Esophagus squamous epithelium (tissue), 5 donors: ENCODE measurements at places on chromosomes 13 and 19. TPM values are rescaled to one million over a fixed set of nuclear protein-coding genes. Genes with fewer than 3 reads are reported as not detected.

Gene ZNF837
- 6.7 TPM for total RNA-seq

DNA sequence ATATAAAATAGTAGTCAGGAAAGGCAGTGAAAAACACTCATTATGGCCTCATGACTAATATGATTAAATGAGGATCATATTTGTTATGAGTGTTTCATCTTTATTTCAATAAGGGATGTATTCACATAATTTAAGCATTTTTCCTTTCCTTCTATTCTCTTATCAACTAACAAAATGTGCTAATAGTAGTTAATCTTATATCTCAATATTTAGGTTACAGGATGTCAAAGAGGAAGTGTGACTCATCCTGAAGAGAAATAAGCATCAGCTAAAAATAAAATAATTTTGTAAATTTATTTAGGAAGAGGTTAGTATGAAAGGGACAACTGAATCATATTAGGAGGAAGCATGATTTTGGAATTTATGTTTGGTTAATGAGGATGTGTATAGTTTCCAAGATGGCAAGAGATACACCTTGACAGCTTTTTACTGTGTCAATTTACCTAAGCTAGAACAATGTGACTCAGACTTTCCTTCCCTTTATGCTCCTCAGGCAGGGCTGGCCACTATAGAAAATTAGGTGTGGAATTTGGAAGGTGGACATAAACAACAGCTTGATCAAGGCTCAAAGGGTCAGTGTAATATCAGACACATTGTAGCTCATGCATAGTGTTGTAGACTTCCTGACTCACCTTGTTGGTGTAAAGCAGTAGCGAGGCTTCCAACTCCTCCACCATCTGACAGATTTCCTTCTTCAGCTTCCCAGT lies 172.7 kb downstream of the SLITRK1 start:
- no peak overlapping the region for H3K27ac ChIP-seq
- no peak for DNase-seq
- H3K4me1 ChIP-seq: no peaks in the 10 kb centered on the region
- H3K4me3 ChIP-seq: no peak overlapping the region
- no peaks in the 10 kb centered on the region for H3K36me3 ChIP-seq

DNA sequence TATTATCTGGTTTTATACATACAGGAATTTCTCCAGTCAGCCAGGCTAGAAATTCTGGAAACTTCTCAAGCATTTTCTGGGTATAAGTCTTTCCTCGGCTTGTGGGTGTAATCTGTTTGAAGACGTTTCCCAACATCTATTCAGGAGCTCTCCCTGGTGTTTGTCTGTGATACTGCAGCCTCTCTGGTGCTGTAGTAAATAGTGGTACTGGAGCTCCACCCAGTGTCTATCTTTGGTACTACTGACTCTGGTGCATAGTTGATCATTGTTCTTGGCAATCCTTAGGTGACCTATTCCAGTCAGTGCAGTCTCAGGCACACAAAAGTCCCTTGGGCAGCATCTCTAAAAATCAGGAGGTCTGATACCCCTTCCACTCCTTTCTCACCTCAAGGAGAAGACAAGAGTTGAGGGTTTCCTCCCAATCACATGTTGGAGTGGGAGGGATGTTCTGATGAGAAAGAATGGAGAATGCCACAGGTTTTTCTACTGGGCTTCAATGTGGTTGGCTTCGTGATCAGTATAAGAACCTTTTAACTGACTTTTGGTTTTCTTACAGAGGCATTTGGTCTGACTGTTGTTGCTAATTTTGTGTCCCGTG lies 115.5 kb downstream of the CYSLTR2 start:
- no peaks in the 10 kb centered on the region for H3K27me3 ChIP-seq
- no peaks in the 10 kb centered on the region for H3K4me1 ChIP-seq
- no peaks in the 10 kb centered on the region for H3K36me3 ChIP-seq

Gene EEF1AKMT1
- 2.2 TPM for total RNA-seq

GRCh38 chr13:41407380-41407779 lies 50.0 kb upstream of the RGCC start:
- H3K36me3 ChIP-seq: no peaks in the 10 kb centered on the region
- H3K4me3 ChIP-seq: no peak overlapping the region
- H3K27me3 ChIP-seq: no peaks in the 10 kb centered on the region

DNA sequence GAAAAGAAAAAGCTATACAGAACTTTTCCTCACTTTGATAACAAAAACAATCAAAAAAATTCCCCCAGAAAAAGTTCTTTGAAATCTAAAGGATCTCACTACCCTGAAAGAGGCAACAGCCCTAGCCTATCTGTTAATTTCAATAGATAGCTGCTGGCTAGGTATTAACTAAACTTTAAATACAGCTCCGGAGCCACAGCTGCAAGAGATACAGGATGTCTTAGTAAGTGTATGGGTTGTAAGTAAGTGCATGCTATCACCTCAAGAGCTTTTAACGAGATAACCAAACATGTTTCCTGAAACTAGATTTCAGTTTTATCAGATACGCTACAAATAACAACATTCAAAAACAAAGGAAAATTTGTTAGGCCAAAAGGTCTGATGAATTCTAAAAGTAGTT lies 148.4 kb downstream of the KLF12 start:
- H3K36me3 ChIP-seq: no peaks in the 10 kb centered on the region
- no peak for DNase-seq
- H3K4me1 ChIP-seq: no peaks in the 10 kb centered on the region

Gene CTU1
- 10.8 TPM for total RNA-seq

- H3K36me3 ChIP-seq: peaks cover 15% of the 10 kb centered on the region
- H3K27me3 ChIP-seq: no peaks in the 10 kb centered on the region
- no peak overlapping the region for H3K4me3 ChIP-seq
- no peak for DNase-seq
Measured at GRCh38 chr13:110179116-110179856, 127.7 kb downstream of the COL4A1 start.

- no peaks in the 10 kb centered on the region for H3K27me3 ChIP-seq
- H3K27ac ChIP-seq: no peak overlapping the region
- H3K36me3 ChIP-seq: no peaks in the 10 kb centered on the region
- no peak overlapping the region for H3K4me3 ChIP-seq
- H3K4me1 ChIP-seq: no peaks in the 10 kb centered on the region
Measured at GRCh38 chr13:36685927-36686326, 12.1 kb downstream of the SERTM1 start.

Gene C19orf73
- 7.4 TPM for total RNA-seq

DNA sequence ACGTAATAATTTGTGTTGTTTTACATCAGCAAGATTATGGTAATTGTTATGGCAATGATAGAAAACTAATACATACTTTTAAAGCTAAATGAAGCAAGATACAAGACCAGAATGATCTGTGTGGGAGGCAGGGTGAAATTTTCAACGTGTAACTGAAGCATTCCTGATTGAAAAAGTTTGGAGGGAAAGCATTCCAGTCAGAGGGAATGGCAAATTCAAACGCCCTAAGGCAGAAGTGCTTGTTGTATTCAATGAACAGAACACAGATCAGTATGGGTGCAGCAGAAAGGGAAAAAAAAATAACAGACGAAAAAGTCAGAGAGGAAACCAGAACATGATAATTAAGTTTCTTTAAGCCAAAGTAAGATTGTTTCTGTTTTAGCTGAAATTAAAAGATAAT lies 928.5 kb upstream of the SLITRK1 start:
- H3K4me3 ChIP-seq: no peak overlapping the region
- no peak for DNase-seq
- no peaks in the 10 kb centered on the region for H3K4me1 ChIP-seq

Gene FGF9
- not detected for total RNA-seq

GRCh38 chr13:112822851-112823250 lies 133.0 kb downstream of the ATP11A start:
- DNase-seq: no peak
- H3K27ac ChIP-seq: no peak overlapping the region
- no peaks in the 10 kb centered on the region for H3K4me1 ChIP-seq
- H3K4me3 ChIP-seq: no peak overlapping the region
- H3K27me3 ChIP-seq: no peaks in the 10 kb centered on the region
- peaks cover 93% of the 10 kb centered on the region for H3K36me3 ChIP-seq

Gene CCNA1
- 0.38 TPM for total RNA-seq

Gene PRR36
- total RNA-seq: 0.35 TPM

GRCh38 chr13:25432691-25433090 lies 60.9 kb downstream of the ATP8A2 start:
- no peak for DNase-seq
- no peak overlapping the region for H3K4me3 ChIP-seq
- no peaks in the 10 kb centered on the region for H3K27me3 ChIP-seq
- H3K27ac ChIP-seq: no peak overlapping the region
- H3K36me3 ChIP-seq: no peaks in the 10 kb centered on the region

DNA sequence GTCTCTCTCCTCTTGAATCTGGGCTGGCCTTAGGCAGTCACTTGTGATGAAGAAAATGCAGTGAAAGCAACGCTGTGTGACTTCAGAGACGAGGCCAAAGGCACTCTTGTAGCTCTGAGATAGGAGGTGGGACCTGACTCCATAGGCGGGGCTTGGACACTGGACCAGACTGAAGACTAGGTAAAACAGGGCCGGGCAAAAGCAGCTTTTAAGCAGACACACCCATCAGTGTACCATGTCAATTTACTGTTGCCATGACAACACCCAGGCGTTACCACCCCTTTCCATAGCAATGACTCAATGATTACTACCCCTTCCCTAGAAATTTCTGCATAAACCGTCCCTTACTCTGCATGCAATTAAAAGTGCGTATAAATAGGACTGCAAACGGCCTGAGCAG lies 6.6 kb upstream of the EID2 start:
- no peak overlapping the region for H3K4me3 ChIP-seq
- peaks cover 4% of the 10 kb centered on the region for H3K27me3 ChIP-seq
- DNase-seq: no peak
- no peak overlapping the region for H3K27ac ChIP-seq

DNA sequence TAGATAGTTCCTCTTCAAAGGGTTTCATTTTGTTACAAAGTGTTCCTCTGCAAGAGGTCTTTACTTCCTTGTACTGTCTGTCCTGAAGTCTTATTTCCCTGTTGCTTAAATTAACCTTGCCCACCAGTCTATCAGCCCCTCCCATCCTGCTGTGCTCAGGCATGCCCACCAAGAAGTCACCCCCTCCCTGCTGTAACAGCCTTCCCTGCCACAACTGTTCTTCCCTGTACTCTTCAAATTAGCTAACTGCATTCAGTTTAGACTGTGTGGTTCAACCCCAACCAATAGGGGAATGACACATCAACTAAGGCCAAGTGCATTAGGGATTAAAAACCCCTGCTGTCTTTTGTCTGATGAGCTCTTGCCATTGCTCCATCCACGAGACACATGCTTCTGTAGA lies 34.4 kb upstream of the ZNF562 start:
- H3K27me3 ChIP-seq: no peaks in the 10 kb centered on the region
- H3K4me3 ChIP-seq: no peak overlapping the region
- no peak for DNase-seq
- H3K36me3 ChIP-seq: no peaks in the 10 kb centered on the region
- no peak overlapping the region for H3K27ac ChIP-seq

- DNase-seq: no peak
- no peak overlapping the region for H3K4me3 ChIP-seq
- no peaks in the 10 kb centered on the region for H3K4me1 ChIP-seq
- no peak overlapping the region for H3K27ac ChIP-seq
- no peaks in the 10 kb centered on the region for H3K27me3 ChIP-seq
Measured at GRCh38 chr13:78228940-78229339, 310.3 kb upstream of the EDNRB start.

DNA sequence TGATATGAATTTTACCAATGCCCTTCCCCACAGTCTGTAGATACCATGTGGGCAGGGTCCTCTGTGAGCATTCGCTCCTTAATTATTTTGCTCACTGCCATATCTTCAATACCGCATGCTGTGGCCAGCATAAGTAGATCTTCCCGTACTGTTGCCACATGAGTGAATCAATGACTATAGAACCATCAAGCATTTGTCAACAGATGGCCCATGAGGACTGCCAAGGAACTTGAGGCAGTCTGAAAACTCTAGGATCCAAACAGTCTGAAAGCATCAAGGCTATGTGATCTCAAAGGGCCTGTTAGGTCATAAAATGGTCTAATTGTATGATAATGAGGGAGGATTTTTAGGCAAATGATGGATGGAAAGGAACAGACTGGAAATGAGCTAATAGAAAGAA lies 27.4 kb upstream of the GPR12 start:
- H3K36me3 ChIP-seq: no peaks in the 10 kb centered on the region
- H3K4me1 ChIP-seq: no peaks in the 10 kb centered on the region
- DNase-seq: no peak
- H3K4me3 ChIP-seq: no peak overlapping the region

GRCh38 chr13:99045396-99045795 lies 67.5 kb upstream of the DOCK9 start:
- H3K4me3 ChIP-seq: no peak overlapping the region
- no peak for DNase-seq
- H3K27ac ChIP-seq: peak overlapping the region; percentile 11

- DNase-seq: no peak
- no peak overlapping the region for H3K27ac ChIP-seq
- H3K4me3 ChIP-seq: no peak overlapping the region
- no peaks in the 10 kb centered on the region for H3K27me3 ChIP-seq
- H3K36me3 ChIP-seq: no peaks in the 10 kb centered on the region
Measured at GRCh38 chr13:101690871-101691270, 238.4 kb downstream of the ITGBL1 start.

- no peaks in the 10 kb centered on the region for H3K36me3 ChIP-seq
- peak overlapping the region; percentile 96 for H3K27ac ChIP-seq
- peak overlapping the region; percentile 70 for H3K4me3 ChIP-seq
- DNase-seq: no peak
Measured at GRCh38 chr13:24511019-24511815, 1.4 kb downstream of the PARP4 start.

Gene C5AR1
- 1.9 TPM for total RNA-seq

DNA sequence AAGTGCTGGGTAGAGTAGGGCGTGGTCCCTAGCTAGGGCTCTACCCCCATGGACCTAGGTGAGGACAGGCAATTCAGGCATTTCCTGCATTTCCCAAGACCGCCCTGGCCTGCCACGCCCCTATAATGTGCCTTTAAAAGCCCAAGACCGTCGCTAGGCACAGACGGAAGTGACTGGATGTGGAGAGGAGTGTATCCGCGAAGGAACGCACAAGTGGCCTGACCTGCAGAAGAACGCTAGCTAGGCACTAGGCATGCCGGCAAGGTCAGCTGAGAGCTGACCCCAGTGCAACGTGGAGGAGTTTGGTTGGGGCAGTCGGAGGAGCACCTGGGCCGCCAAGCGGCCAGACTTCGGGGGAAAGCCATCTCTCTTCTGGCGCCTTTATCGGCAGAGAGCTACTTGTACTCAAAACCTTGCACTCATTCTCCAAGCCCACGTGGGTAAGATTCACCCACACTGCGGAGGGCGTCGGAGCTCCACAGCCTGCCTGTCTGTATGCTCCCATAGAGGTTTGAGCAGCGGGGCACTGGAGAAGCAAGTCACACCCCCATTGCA lies 370.0 kb downstream of the FGF9 start:
- H3K36me3 ChIP-seq: no peaks in the 10 kb centered on the region
- H3K4me1 ChIP-seq: no peaks in the 10 kb centered on the region
- H3K4me3 ChIP-seq: no peak overlapping the region
- no peak overlapping the region for H3K27ac ChIP-seq
- H3K27me3 ChIP-seq: no peaks in the 10 kb centered on the region

DNA sequence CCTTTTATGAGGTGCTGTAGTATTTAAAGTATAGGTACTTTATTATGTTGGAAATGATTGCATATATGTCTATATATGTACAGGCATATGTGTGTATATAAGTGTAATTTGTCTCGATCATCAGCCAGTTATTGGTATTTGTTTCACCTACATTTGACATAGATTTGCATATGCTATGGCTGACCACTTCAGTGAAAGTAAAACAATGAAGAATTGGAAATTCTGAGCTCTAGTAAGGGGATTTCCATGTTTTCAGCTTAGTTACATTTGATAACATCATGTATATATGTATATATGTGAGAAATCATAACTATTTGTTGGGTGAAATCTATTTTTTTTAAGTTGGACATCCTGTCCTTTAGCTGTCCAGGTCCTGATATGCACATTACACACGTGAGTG lies 1303.9 kb downstream of the EFNB2 start:
- H3K4me3 ChIP-seq: no peak overlapping the region
- H3K36me3 ChIP-seq: no peaks in the 10 kb centered on the region
- no peak for DNase-seq
